ENCODE measurements at places on chromosomes 13 and 19. TPM values are rescaled to one million over a fixed set of nuclear protein-coding genes. Genes with fewer than 3 reads are reported as not detected.

DNA sequence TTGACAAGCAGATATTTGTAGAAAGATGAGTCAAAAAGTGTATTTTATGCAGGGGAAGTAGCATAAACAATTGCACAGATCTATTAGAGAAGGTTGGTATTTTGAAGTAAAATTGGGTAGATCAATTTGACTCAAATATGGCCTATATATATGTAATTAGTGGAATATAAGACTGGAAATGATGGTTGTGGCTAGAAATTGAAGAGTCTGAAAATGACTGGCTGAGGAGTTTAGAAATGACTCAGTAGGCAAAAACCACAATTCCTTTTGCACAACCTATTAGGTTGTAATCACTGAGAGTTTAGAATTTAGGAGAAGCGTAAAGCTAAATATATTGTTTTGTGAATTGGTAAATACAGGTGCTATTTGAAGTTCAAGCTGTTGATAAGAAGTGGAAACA lies 622.6 kb upstream of the PCDH20 start:
- H3K4me3 ChIP-seq: no peak overlapping the region
- H3K27ac ChIP-seq: no peak overlapping the region
- no peak for DNase-seq
- peaks cover 24% of the 10 kb centered on the region for H3K4me1 ChIP-seq

GRCh38 chr13:26390203-26390602 lies 136.3 kb downstream of the CDK8 start:
- H3K4me3 ChIP-seq: no peak overlapping the region
- no peaks in the 10 kb centered on the region for H3K4me1 ChIP-seq
- peak overlapping the region; percentile 55 for H3K27ac ChIP-seq

The CCNE1 gene
- total RNA-seq: 8.2 TPM

The TMEM145 gene
- total RNA-seq: not detected

The MAMSTR gene
- total RNA-seq: 1.6 TPM

- H3K4me3 ChIP-seq: no peak overlapping the region
- no peaks in the 10 kb centered on the region for H3K27me3 ChIP-seq
- peaks cover 4% of the 10 kb centered on the region for H3K36me3 ChIP-seq
- no peak overlapping the region for H3K27ac ChIP-seq
- peaks cover 6% of the 10 kb centered on the region for H3K4me1 ChIP-seq
- no peak for DNase-seq
These were observed 10.8 kb downstream of the DNMT1 start for GRCh38 chr19:10183926-10184325.

DNA sequence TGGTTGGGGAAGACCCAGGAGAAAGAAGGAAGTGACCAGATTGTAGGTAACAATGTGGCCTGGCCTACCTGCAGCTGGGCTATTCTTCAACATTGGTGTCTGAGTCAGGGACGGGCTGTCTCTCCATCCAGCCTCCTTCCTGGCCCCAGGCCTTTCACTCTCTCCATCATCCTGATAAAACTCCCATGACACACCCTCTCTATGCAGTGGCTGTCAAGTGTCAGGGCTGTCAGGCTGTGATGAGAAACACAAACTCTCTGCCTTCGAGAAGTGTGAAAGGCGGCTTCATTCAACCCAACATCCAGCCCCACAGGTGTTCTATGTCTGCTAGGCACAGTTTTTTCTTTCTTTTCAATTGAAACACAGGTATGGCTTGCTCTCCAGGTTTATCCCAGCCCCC lies 153.3 kb upstream of the VSTM2B start:
- no peaks in the 10 kb centered on the region for H3K4me1 ChIP-seq
- no peak overlapping the region for H3K27ac ChIP-seq
- no peak for DNase-seq
- peaks cover 3% of the 10 kb centered on the region for H3K27me3 ChIP-seq
- H3K36me3 ChIP-seq: no peaks in the 10 kb centered on the region

- no peak overlapping the region for H3K27ac ChIP-seq
- peaks cover 2% of the 10 kb centered on the region for H3K36me3 ChIP-seq
- no peaks in the 10 kb centered on the region for H3K27me3 ChIP-seq
- no peaks in the 10 kb centered on the region for H3K4me1 ChIP-seq
- DNase-seq: no peak
These were observed 192.9 kb downstream of the KLF5 start for GRCh38 chr13:73251626-73252265.

DNA sequence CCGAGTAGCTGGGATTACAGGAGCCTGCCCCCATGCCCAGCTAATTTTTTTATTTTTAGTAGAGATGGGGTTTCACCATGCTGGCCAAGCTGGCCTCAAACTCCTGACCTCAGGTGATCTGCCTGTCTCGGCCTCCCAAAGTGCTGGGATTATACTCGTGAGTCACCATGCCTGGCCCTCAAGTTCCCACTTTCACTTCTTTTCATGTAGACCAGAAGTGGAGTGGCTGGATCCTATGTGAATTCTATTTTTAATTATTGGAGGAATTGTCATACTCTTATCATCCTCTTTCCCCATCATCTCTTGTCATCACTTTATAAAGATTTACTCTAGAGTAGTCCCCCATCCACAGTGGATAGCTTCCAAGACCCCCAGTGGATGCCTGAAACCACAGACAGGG lies 12.8 kb upstream of the SIGLEC10 start:
- no peak overlapping the region for H3K4me3 ChIP-seq
- no peak overlapping the region for H3K27ac ChIP-seq
- H3K36me3 ChIP-seq: no peaks in the 10 kb centered on the region
- no peak for DNase-seq

The PTH2 gene
- total RNA-seq: not detected

GRCh38 chr13:62578402-62578801 lies 1162.8 kb upstream of the PCDH20 start:
- H3K27me3 ChIP-seq: no peaks in the 10 kb centered on the region
- H3K27ac ChIP-seq: no peak overlapping the region
- no peaks in the 10 kb centered on the region for H3K36me3 ChIP-seq
- no peaks in the 10 kb centered on the region for H3K4me1 ChIP-seq
- no peak overlapping the region for H3K4me3 ChIP-seq

DNA sequence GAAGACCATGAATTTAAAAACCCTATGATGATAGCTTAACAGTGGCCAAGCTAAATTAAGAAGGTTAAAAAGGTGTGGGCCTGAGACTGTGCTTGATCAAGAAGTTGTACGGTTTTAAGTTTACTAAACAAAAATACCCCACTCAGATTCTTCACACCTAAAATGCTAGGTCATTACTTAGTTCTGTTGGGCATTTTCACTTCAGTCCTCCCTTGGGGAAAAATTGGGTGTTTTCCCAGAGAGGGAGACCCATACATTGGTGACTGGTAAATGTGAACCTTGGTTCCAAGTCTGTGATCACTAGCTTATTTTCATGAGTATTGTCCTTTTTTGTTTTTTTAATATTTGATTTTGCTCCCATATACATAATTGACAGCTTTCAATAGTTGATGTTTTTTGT lies 44.4 kb downstream of the MTUS2 start:
- H3K36me3 ChIP-seq: no peaks in the 10 kb centered on the region
- no peak for DNase-seq
- H3K27me3 ChIP-seq: peaks cover 16% of the 10 kb centered on the region
- H3K4me1 ChIP-seq: no peaks in the 10 kb centered on the region
- H3K4me3 ChIP-seq: no peak overlapping the region
- H3K27ac ChIP-seq: no peak overlapping the region

The ZNF729 gene
- total RNA-seq: not detected

The USHBP1 gene
- not detected for total RNA-seq

The ZNF132 gene
- total RNA-seq: 1.6 TPM

The DGKH gene
- total RNA-seq: 14.7 TPM

- no peak overlapping the region for H3K4me3 ChIP-seq
- H3K27ac ChIP-seq: no peak overlapping the region
- H3K4me1 ChIP-seq: no peaks in the 10 kb centered on the region
- no peak for DNase-seq
- no peaks in the 10 kb centered on the region for H3K36me3 ChIP-seq
- no peaks in the 10 kb centered on the region for H3K27me3 ChIP-seq
These were observed 52.2 kb downstream of the RFC3 start for GRCh38 chr13:33870046-33870668.

DNA sequence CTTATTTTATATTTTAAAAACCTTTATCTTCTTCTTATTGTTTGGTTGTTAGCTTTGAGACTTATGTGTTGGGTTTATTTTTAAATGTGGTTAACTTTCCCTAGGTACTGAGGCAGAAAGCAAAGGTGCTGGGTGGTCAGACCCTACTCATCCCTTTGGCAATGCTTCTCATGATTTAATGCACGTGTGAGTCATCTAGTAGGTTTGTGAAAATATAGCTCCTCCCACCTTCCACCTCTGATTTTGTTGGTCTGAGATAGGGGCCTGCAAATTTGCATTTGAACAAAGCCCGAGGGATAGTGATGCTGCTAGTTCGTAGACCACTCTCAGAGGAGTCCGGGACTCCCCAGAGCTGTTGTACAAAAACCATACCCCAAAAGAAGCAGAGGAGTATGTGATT lies 771.3 kb upstream of the ARGLU1 start:
- no peaks in the 10 kb centered on the region for H3K4me1 ChIP-seq
- H3K4me3 ChIP-seq: no peak overlapping the region
- peaks cover 1% of the 10 kb centered on the region for H3K27me3 ChIP-seq
- H3K36me3 ChIP-seq: no peaks in the 10 kb centered on the region

DNA sequence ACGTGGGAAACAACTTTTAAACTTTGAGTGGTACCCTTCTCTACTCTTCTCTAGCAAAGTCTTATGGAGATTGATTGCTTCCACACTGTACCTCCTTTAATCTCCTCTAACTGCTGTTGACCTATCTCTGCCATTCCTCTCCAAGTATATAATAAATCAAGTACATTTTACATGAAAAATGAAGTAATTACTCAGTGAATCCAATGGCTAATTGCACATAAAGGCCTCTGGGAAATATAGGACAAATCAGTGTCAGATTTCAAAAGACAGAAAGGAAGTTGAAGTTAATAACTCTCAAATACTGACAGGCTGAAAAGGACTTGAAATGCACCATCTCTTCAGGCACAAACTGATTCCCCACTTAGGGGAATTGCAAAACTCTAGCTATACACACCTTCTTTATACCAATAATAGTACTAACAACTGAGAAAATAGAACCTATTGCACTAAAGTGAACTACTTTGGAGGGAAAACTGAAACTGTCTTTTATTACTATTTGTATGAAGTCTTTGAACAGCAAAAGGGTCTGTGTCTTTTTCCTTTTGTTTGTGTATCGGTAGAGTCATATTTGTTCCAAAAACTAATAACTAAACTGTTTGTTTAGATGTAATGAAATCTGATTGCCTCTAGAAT lies 701.1 kb downstream of the PCDH9 start:
- H3K4me3 ChIP-seq: no peak overlapping the region
- DNase-seq: no peak

- H3K36me3 ChIP-seq: peaks cover 12% of the 10 kb centered on the region
- no peaks in the 10 kb centered on the region for H3K4me1 ChIP-seq
- H3K27me3 ChIP-seq: no peaks in the 10 kb centered on the region
- no peak for DNase-seq
- H3K4me3 ChIP-seq: no peak overlapping the region
These were observed 85.0 kb downstream of the TDRD3 start for GRCh38 chr13:60482012-60482411.

DNA sequence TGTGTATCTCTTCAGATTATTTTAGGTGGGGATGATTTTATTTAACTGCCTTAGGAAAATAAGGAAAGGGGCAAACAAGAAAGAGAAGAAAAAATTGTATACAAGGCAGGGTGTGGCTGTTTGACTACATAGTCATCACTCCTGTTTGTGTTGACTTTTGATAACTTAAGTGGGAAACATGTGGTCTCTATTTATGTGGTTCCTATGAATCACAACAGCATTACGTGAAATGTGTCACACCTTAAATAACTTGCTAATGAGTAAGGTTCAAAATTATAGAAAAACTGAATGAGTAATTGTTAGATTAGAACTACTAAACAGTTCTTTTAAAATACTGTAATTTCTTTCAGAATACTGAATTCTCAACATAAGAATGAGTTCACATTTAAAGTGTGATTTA lies 69.3 kb downstream of the LMO7 start:
- H3K4me3 ChIP-seq: no peak overlapping the region
- no peaks in the 10 kb centered on the region for H3K36me3 ChIP-seq
- H3K27me3 ChIP-seq: no peaks in the 10 kb centered on the region

- no peak overlapping the region for H3K27ac ChIP-seq
- H3K27me3 ChIP-seq: peaks cover 49% of the 10 kb centered on the region
- H3K36me3 ChIP-seq: no peaks in the 10 kb centered on the region
These were observed 68.2 kb downstream of the RASL11A start for GRCh38 chr13:27338816-27339215.

The SPTBN4 gene
- 2.3 TPM for total RNA-seq

- no peak overlapping the region for H3K4me3 ChIP-seq
- DNase-seq: no peak
- H3K4me1 ChIP-seq: no peaks in the 10 kb centered on the region
These were observed 1004.3 kb downstream of the SLITRK5 start for GRCh38 chr13:88675347-88675996.

DNA sequence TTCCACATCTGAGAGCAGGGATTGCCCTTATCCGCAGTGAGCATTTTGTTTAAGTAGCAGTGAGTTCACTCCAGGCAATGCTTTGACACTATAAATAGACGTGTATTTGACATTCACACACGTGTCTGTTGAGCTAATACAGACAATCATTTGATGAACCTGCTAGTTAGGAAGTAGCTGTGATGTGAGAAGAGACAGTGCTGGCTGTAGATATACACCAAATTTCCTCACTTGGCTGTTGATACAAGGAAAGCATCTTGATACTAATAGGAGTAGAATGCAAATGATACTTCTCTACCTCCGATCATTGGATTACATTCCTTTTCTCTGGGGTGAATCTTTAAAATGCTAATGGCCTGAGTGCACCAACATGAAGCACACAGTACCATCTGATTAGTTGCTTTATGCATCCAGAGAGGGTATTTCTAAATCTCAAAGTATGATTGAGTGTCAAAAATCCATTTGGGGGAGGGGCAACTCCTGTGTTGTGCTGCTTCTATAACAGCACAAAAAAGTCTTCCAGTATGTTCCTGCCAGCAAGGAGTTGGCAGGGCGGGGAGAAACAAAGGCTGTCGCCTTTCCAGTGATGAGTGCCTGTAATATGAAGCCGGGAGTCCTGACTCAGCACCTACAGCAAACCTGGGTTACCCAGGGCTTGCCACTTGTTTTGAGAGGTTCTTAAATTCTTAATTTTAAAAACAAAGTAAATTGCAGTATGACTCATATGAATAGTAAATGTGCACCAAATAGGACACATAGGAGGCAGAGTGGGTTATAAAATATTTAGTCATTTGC lies 7.0 kb downstream of the CUL4A start:
- no peak overlapping the region for H3K4me3 ChIP-seq
- H3K4me1 ChIP-seq: peaks cover 12% of the 10 kb centered on the region
- H3K27me3 ChIP-seq: no peaks in the 10 kb centered on the region
- H3K36me3 ChIP-seq: peaks cover 10% of the 10 kb centered on the region

- DNase-seq: no peak
- H3K27me3 ChIP-seq: no peaks in the 10 kb centered on the region
- no peak overlapping the region for H3K4me3 ChIP-seq
- peaks cover 10% of the 10 kb centered on the region for H3K4me1 ChIP-seq
- no peaks in the 10 kb centered on the region for H3K36me3 ChIP-seq
- no peak overlapping the region for H3K27ac ChIP-seq
These were observed 201.3 kb upstream of the SERP2 start for GRCh38 chr13:44172281-44172810.

The SLC35E1 gene
- total RNA-seq: 70.0 TPM
